Globus pallidus (tissue), 1 donor: ENCODE measurements at places on chromosomes 4 and X.

GRCh38 chr4:138761638-138762220 lies 253.9 kb upstream of the NOCT start:
- DNase-seq: no peak

GRCh38 chr4:145552181-145552822 lies 66.9 kb upstream of the MMAA start:
- DNase-seq: no peak

- no peak for DNase-seq
Observed at GRCh38 chr4:95085124-95085833, 327.5 kb downstream of the BMPR1B start.

GRCh38 chrX:2188330-2188792 lies 312.4 kb downstream of the DHRSX start:
- no peak for DNase-seq
